ENCODE measurements at places on chromosomes 2 and 18. TPM values are rescaled to one million over a fixed set of nuclear protein-coding genes. Genes with fewer than 3 reads are reported as not detected.

- peaks cover 9% of the 10 kb centered on the region for H3K27me3 ChIP-seq
- no peak overlapping the region for H3K4me3 ChIP-seq
- H3K27ac ChIP-seq: no peak overlapping the region
- no peaks in the 10 kb centered on the region for H3K4me1 ChIP-seq
- peaks cover 11% of the 10 kb centered on the region for H3K36me3 ChIP-seq
These were observed 105.1 kb downstream of the BCL2L11 start for GRCh38 chr2:111225856-111226255.

DNA sequence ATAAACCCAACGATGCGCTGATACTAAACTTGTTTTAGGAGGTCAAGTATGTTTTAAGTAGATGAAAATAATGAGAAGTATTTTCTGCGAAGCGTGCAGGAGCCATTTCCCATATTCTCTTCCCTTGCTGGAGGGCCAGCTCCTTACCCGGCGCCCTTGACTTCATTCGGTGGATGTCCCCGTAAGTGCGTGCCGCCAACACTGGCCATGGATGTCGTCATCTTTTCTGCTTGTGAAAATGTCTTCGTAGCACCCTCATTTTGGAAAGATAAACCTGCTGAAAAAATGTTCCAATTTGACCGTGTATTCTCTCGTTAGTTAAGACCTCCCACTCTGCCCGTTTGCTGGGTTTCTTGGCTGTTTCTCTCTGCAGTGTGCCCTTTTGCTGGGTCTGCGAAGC, 127.5 kb downstream of the RTP5 start:
- no peak for DNase-seq
- no peaks in the 10 kb centered on the region for H3K27me3 ChIP-seq
- no peaks in the 10 kb centered on the region for H3K36me3 ChIP-seq
- H3K4me1 ChIP-seq: no peaks in the 10 kb centered on the region
- no peak overlapping the region for H3K4me3 ChIP-seq

Gene CCDC141
- 17.0 TPM for total RNA-seq

DNA sequence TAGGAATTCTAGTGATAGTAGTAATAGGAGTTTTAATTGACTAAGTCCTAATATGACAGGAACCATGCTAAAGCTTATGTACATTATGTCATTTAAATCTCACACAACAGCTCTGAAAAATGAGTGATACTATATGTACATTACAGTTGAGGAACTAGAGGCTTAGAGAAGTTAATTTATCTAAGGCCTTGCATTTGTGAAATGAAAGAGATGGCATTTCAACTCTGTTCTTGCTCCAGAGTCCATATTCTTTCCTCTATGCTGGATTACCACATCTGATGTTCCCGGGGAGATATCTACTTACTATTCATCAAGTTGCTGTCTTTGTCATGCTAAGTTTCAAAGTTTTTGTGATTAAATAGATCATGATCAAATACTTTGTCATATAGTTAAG, 5.7 kb downstream of the AGPS start:
- H3K4me1 ChIP-seq: peaks cover 61% of the 10 kb centered on the region
- H3K36me3 ChIP-seq: peaks cover 23% of the 10 kb centered on the region
- H3K4me3 ChIP-seq: no peak overlapping the region
- H3K27me3 ChIP-seq: no peaks in the 10 kb centered on the region

- no peak overlapping the region for H3K27ac ChIP-seq
- H3K4me3 ChIP-seq: no peak overlapping the region
- no peaks in the 10 kb centered on the region for H3K27me3 ChIP-seq
- no peaks in the 10 kb centered on the region for H3K36me3 ChIP-seq
- H3K4me1 ChIP-seq: peaks cover 3% of the 10 kb centered on the region
These were observed 137.7 kb downstream of the LTBP1 start for GRCh38 chr2:33084433-33084832.

- H3K36me3 ChIP-seq: peaks cover 42% of the 10 kb centered on the region
- H3K4me3 ChIP-seq: no peak overlapping the region
- peak overlapping the region; percentile 18 for H3K27ac ChIP-seq
- no peak for DNase-seq
- no peaks in the 10 kb centered on the region for H3K27me3 ChIP-seq
- peaks cover 58% of the 10 kb centered on the region for H3K4me1 ChIP-seq
These were observed 134.1 kb downstream of the FAM210A start for GRCh38 chr18:13592246-13592645.

DNA sequence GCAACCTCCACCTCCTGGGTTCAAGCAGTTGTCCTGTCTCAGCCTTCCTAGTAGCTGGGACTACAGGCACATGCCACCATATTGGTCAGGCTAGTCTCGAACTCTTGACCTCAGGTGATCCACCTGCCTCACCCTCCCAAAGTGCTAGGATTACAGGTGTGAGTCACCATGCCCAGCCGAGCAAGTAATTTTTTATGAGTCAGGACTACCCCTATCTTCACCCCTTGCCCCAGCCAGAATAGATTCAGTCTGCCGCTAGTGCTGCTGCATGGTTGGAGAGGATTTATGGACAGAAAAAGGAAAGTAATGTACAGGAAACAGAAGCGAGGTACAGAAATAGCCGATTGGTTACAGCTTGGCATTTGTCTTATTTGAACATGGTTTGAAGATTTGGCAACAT, 48.9 kb downstream of the BMPR2 start:
- no peak overlapping the region for H3K4me3 ChIP-seq
- H3K27me3 ChIP-seq: no peaks in the 10 kb centered on the region
- no peaks in the 10 kb centered on the region for H3K4me1 ChIP-seq
- no peak overlapping the region for H3K27ac ChIP-seq
- DNase-seq: no peak
- peaks cover 2% of the 10 kb centered on the region for H3K36me3 ChIP-seq

GRCh38 chr2:8367833-8368232, 314.0 kb upstream of the ID2 start:
- H3K36me3 ChIP-seq: no peaks in the 10 kb centered on the region
- no peak overlapping the region for H3K27ac ChIP-seq
- H3K4me3 ChIP-seq: no peak overlapping the region
- H3K4me1 ChIP-seq: peaks cover 19% of the 10 kb centered on the region

DNA sequence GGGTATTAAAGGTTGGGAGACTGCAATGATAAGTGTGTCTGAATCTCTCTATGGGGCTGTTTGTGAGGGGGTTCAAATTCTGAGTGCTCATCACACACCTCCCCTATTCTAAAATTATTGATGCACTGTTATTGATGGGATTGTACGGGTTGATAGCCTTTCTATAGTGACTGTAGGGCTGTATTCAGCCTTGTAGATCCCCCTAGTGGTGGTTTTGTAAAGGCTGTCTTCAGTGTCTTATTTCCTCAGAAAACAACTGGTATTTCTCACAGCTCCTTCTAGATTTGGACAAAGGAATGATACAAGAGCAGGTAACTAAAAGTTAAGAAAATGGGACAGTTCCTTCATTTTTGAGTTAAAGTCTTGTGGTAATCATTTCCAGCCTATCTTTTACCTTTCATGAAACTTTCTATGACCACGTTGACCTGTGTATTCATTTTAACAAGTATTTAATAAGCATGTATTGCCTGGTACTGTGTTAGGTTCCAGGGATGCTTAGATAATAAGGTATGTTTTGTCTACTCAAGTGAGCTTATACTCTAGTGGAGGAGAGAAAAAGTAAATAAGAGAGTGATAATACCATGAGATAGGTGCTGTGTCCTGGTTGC, 21.2 kb downstream of the SMAD4 start:
- no peak overlapping the region for H3K27ac ChIP-seq
- H3K36me3 ChIP-seq: peaks cover 54% of the 10 kb centered on the region
- no peaks in the 10 kb centered on the region for H3K27me3 ChIP-seq
- peak; percentile 41 for DNase-seq
- H3K4me1 ChIP-seq: peaks cover 23% of the 10 kb centered on the region
- no peak overlapping the region for H3K4me3 ChIP-seq

DNA sequence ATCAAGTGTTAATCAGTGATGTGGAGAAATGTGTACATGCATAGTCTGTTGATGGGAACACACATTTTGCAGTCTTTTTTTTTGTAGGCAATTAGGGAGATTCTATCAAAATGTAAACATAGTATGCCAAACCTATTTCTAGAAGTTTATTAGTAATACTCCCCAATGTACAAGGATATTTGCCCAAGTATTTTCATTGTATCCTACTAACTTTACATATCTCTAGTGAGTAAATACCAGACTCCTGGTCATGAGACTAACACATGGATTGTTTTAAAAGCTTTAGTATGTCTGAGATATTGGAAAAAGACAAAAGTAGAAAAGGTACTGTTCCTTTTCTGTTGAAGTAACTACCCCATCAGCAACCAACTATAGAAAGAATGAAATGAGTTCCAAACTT, 513.0 kb downstream of the PTPRM start:
- no peaks in the 10 kb centered on the region for H3K4me1 ChIP-seq
- H3K27me3 ChIP-seq: no peaks in the 10 kb centered on the region
- H3K36me3 ChIP-seq: no peaks in the 10 kb centered on the region
- H3K27ac ChIP-seq: no peak overlapping the region

- DNase-seq: no peak
- no peaks in the 10 kb centered on the region for H3K27me3 ChIP-seq
- no peaks in the 10 kb centered on the region for H3K36me3 ChIP-seq
- H3K27ac ChIP-seq: no peak overlapping the region
These were observed 16.9 kb downstream of the LDLRAD4 start for GRCh38 chr18:13235421-13235831.

Gene TIGD1
- 7.7 TPM for total RNA-seq

DNA sequence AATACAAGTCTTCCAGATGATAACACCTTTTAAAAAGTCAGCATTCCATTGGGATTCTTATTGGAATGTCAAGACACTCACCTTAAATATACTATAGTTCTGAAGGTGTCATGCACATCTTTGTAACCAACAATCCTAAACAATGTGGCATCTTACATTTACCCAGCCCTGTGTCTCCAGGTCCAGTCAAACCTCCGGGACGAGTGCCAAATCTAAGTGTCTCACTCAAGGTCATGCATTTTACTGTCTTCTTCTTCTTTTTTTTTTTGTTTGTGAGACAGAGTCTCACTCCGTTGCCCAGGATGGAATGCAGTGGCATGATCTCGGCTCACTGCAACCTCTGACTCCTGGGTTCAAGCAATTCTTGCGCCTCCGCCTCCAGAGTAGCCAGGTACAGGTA, 206.9 kb upstream of the FAM98A start:
- H3K27ac ChIP-seq: no peak overlapping the region
- H3K27me3 ChIP-seq: no peaks in the 10 kb centered on the region
- DNase-seq: no peak
- H3K36me3 ChIP-seq: no peaks in the 10 kb centered on the region
- H3K4me1 ChIP-seq: no peaks in the 10 kb centered on the region
- no peak overlapping the region for H3K4me3 ChIP-seq

DNA sequence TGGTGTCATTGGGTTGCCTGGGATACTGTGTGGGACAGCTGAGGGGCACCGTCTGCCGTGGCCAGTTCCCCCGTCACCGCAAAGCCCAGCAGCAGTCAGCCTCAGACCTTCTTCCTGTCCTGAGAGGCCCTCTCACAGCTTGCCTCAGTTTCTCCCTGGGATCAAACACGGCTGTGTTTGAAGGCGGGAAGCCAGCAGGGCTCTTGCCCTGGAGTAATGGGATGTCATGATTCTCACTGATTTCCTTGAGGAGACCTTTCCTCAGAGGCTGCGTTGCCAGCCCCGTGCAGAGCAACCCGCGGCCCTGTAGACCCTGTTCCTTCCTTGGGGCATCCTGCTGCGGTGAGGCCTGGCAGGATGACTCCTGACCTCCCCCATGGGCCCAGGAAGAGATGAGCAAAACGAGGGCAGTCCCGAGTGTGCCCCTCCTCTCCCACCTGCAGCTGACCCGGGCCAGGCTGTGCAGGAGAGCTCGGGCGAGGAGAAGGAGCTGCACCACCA, 13.9 kb upstream of the NFATC1 start:
- H3K4me3 ChIP-seq: no peak overlapping the region
- H3K36me3 ChIP-seq: peaks cover 6% of the 10 kb centered on the region
- no peaks in the 10 kb centered on the region for H3K27me3 ChIP-seq
- peaks cover 9% of the 10 kb centered on the region for H3K4me1 ChIP-seq

- peak; percentile 21 for DNase-seq
- no peak overlapping the region for H3K27ac ChIP-seq
- peak overlapping the region; percentile 12 for H3K4me3 ChIP-seq
These were observed 229.7 kb downstream of the KLHL29 start for GRCh38 chr2:23614701-23615100.

GRCh38 chr2:219595256-219595655, 2.4 kb upstream of the STK11IP start:
- no peak for DNase-seq
- H3K36me3 ChIP-seq: no peaks in the 10 kb centered on the region
